ENCODE measurements at places on chromosomes 6 and 20. TPM values are rescaled to one million over a fixed set of nuclear protein-coding genes. Genes with fewer than 3 reads are reported as not detected.

NRSN1 gene
- not detected for total RNA-seq

DNA sequence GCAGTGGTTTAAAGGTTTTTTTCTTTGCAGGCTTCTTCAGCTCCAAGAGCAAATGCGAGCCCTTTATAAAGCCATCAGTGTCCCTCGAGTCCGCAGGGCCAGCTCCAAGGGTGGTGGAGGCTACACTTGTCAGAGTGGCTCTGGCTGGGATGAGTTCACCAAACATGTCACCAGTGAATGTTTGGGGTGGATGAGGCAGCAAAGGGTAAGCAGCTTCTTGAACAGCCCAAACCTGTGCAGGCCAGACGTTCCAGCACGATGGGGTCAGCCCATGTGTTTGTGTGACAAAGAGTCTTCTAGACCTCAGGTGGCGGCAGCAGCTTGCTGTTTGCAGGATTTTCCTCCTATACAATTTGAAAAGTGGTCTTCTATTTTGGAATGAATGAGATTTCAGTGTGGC lies 17.7 kb downstream of the DSP start:
- H3K27me3 ChIP-seq = no peaks in the 10 kb centered on the region
- H3K36me3 ChIP-seq = peaks cover 52% of the 10 kb centered on the region
- no peak for DNase-seq
- H3K4me1 ChIP-seq = peaks cover 13% of the 10 kb centered on the region

DNA sequence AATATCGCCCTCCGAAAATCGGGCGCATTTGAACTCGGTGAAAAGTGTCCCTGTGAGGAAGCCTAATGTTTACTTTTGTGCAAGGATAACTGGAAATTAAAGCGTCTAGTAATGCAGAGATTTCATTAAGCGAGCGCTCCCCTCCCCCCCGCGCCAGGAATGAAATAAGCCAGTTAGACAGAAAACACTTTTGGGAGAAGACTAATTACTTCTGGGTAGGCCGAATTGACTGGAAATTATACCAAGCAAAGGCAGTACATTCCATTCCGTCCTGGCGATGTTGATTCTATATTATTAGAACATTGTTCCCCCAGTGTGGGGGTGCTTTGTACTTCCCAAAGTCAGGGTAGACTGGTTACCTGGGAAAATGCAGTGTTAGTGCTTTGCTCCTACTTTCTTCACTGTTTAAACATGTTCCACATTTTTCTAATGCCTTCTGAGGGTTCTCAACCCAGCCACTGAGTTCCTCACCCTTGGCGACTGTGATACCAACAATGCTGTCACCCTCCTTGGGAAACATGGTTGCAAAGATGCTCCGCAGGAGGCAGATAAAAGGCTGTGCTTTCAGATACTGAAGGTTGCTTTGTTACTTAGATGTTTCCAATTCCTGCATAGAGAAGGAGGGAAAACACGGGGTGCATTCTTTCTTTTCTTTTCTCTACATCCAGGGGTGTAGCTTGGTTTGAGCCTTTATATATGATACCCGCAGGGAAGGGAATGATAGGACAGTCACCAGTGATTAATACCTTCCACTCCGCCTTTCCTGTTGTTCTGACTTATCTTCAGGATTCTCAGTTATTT lies 2.6 kb downstream of the GJA1 start:
- peak overlapping the region; percentile 95 for H3K27ac ChIP-seq
- no peaks in the 10 kb centered on the region for H3K27me3 ChIP-seq
- peaks cover 55% of the 10 kb centered on the region for H3K4me1 ChIP-seq

DNA sequence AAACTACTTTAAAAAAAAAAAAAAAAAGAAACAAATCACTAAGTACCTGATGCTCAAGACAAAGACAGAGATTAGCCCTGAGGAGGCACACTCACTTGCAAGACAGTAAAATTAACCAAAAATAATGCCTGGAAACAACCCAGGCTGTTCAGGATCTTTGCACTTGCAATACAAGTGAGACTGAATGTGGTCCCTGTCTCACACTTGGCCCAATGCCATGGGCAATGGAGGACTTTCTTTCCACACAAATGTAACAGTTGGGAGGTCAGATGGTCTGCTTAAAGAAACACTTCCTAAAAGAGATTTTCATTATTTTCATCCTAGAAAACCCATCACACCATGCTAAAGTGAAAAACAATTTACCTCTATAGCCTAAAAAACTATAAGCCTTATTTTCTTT lies 16.2 kb downstream of the STAU1 start:
- no peak for DNase-seq
- H3K27ac ChIP-seq = no peak overlapping the region
- peaks cover 19% of the 10 kb centered on the region for H3K4me1 ChIP-seq
- no peaks in the 10 kb centered on the region for H3K27me3 ChIP-seq
- H3K36me3 ChIP-seq = peaks cover 16% of the 10 kb centered on the region
- no peak overlapping the region for H3K4me3 ChIP-seq

CCR6 gene
- total RNA-seq = not detected

DNA sequence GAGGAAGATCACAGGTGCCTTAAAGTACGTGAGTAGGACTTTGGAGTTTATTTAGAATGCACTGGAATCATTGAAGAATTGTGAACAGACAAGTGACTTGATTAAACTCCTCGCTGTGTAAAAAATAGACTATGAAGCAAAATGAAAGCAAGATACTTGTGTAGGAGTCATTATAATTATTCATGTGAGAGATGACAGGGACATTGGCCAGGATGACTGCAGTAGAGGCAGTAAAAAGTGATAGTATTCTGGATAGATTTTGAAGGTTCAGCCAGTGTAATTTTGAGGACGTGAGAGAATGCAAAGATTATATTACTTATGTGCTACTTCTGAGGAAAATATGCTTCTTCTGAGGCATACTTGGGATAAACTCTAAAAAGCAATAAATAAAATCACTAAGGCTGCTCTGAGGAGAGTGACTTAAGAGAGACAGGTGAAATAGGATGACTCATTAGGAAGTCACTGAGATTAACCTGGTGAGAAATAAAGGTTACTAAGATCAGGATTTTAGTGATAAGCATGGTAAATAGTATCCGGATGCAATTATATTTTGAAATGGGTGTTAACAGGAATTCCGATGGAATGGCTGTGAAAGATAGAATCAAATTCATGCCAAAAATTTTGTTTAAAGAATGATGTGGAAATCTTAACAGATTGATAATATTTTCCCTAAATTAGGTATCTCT lies 202.0 kb downstream of the CENPW start:
- H3K27ac ChIP-seq = no peak overlapping the region
- H3K27me3 ChIP-seq = no peaks in the 10 kb centered on the region
- no peaks in the 10 kb centered on the region for H3K4me1 ChIP-seq
- H3K36me3 ChIP-seq = no peaks in the 10 kb centered on the region

DNA sequence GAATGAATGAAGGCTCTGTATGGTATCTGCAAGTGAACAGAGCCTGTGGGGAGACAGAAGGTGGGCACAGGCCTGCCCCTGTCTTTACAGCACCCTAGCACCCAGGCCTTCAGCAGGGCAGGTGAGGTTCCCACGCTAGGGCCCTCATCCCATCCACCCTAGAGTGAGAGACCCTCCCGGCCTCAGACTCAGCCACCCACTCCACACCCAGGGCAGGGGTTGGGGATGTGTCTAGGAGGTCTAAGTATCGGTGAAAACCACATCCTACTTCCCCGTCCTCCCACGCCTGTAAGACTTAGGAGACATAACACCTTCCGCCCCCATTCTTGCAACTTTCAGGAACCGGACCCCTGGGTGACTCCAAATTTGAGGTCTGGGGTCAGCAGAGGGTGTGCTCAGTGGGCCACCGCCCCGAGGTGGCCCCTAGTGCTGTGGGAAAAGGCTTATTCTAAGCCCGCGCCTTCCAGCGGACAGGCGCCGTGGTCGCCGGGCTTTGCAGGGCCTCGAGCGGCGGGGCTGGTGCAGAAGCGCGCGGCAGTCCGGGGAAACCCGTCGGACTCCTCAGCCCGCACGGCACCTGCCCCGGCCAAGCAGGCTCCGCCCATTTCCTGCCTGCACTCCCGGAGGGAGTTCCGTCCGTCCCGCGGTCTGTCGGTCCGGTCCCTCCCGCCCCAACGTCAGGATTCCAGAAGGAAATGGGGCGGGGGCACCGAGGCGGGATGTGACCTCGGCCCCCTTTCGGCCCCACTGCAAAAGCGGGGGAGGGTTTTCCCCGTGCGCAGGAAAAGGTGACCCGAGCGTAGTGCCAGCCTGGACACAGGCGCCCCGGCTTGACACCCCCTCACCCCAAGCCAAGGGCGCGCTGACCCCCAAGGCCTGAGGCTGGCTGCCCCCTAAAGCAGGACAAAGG lies 868 bp downstream of the SAMD10 start:
- peaks cover 59% of the 10 kb centered on the region for H3K4me1 ChIP-seq
- H3K27ac ChIP-seq = peak overlapping the region; percentile 44
- DNase-seq = no peak
- peak overlapping the region; percentile 69 for H3K4me3 ChIP-seq
- H3K36me3 ChIP-seq = peaks cover 11% of the 10 kb centered on the region
- no peaks in the 10 kb centered on the region for H3K27me3 ChIP-seq

DNA sequence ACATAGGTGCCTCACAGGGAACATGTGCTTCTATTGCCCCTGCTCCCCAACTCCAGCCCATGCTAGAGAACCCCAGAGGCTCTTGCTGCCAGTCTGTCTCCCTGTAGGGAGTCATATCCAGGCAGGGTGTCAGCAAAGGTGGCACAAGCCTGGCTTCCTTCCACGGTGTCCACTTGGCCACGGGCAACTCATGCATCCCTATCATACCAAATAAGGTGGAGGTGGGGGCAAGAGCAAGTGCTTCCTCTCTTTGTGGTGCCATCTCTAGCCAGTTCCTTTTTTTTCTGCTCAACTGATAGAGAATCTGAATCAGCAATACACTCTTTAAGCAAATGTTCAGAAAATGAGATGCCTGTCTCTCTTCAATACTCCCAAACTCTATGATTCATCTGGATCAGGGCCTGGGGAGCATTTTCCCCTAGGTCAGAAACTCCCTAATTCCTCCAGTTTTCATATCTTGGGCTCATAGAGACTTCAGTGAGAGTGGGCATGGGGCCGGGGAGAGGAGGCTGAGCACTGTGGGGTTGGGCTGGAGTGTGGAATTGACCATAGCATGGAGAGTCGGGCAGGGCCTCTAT lies 105.1 kb upstream of the GPR6 start:
- DNase-seq = no peak
- H3K4me1 ChIP-seq = no peaks in the 10 kb centered on the region
- H3K4me3 ChIP-seq = no peak overlapping the region

- no peaks in the 10 kb centered on the region for H3K27me3 ChIP-seq
- no peak overlapping the region for H3K4me3 ChIP-seq
- H3K27ac ChIP-seq = no peak overlapping the region
- H3K36me3 ChIP-seq = no peaks in the 10 kb centered on the region
- H3K4me1 ChIP-seq = no peaks in the 10 kb centered on the region
- DNase-seq = no peak
Measured at GRCh38 chr6:39206250-39206721, 23.0 kb downstream of the KCNK5 start.

- peak within 1 kb of the TSS; percentile 86 for H3K27ac ChIP-seq
- peaks cover 24% of the 10 kb centered on the region for H3K36me3 ChIP-seq
- H3K4me1 ChIP-seq = peaks cover 49% of the 10 kb centered on the region
- DNase-seq = peak; percentile 96
Measured at GRCh38 chr20:56628873-56629463, at the start of gene TFAP2C. TSS of gene TFAP2C (plus strand) at chr20:56629306. CDS start at chr20:56629545, 239 bp downstream.

DNA sequence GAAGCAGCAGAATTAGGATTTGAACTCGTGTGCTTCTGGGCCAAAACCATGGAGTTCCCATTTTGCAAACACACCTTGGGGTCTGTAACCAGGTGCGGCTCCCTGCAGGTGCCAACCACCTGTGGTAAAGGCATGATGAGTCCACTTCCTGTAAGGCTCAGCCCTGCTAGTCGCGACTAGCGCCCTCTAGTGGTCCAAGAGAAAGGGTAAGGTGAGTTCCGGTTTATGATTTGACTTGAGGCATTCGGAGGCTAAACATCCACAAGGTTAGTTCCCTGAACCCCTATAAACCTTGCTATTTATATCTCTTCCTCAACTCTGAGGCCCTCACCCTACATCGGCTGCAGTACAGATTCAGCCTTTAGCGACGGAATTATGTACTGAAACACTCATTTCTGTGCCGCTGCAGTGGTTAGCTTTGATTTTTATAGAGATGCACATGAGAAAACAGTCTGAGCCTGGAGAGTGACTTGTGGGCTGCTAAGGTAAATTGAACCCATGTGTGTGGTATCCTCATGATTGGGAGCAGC lies 173.4 kb downstream of the PLCB1 start:
- no peak overlapping the region for H3K4me3 ChIP-seq
- peaks cover 1% of the 10 kb centered on the region for H3K36me3 ChIP-seq
- no peaks in the 10 kb centered on the region for H3K27me3 ChIP-seq
- DNase-seq = no peak
- no peak overlapping the region for H3K27ac ChIP-seq

RAET1L gene
- not detected for total RNA-seq

GRCh38 chr6:38346291-38347079 lies 293.2 kb downstream of the BTBD9 start:
- H3K4me3 ChIP-seq = no peak overlapping the region
- H3K27ac ChIP-seq = peak overlapping the region; percentile 74
- H3K4me1 ChIP-seq = peaks cover 41% of the 10 kb centered on the region

DNA sequence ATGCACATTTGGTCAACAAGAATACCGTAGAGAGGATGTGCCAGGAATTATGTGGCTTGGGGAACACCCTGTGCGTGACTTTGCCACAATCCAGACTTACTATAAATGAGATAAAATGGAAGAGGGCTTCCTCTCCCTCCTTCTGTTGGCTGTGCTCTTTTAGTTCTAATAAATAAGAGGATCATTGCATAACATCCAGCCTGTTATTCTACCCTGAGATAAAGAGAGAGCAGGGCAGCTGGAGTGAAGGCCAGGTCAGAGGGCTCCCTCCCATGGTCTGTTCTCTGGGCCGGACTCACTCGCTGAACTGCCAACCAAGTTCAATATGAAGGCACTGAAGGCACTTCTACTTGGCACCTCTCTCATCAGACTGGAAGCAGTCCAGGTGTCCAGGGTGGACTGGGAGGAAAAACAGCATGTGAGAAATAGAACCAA lies 91.7 kb downstream of the MTFR2 start:
- H3K4me1 ChIP-seq = no peaks in the 10 kb centered on the region
- peaks cover 8% of the 10 kb centered on the region for H3K36me3 ChIP-seq
- no peaks in the 10 kb centered on the region for H3K27me3 ChIP-seq
- no peak for DNase-seq
- H3K4me3 ChIP-seq = no peak overlapping the region
- no peak overlapping the region for H3K27ac ChIP-seq

DNA sequence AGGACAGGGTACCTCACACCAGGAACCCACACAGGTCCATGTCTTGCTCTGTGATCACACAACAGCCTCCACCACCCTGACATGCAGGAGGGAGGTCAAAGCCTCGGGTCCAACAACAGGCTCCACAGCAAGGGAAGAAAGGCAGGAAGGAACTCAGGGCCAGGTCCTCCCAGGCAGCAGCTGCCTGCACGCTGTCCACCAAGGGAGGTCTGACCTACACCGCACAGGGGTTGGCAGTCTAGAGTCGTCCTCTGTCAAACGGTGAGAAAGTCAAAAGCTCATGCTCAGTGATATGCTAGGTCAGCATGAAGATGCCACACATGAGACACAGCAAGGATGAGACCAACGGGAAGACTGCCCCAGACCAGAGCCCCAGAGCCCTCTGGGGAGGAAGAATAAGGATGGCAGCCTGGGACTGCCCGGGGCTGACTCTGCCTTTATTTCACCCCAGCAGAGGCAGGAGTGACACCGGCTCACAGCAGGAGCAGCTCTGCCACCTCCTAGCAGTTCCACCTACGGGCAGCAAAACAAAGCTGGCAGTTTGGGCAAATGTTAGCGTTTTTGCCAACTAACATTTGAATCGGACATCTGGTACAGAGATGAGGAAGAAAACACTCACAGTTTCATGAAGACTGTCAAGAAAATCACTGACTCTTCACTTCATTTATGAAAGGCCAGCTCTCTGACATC lies 8.5 kb downstream of the GMEB2 start:
- no peak for DNase-seq
- peaks cover 9% of the 10 kb centered on the region for H3K4me1 ChIP-seq
- H3K4me3 ChIP-seq = no peak overlapping the region
- no peaks in the 10 kb centered on the region for H3K27me3 ChIP-seq
- H3K27ac ChIP-seq = no peak overlapping the region
- peaks cover 10% of the 10 kb centered on the region for H3K36me3 ChIP-seq
